Left ventricle myocardium superior (tissue), 1 donor: ENCODE measurements at places on chromosomes 13 and 19.

- no peak for DNase-seq
These were observed 5.9 kb upstream of the SIGLEC7 start for GRCh38 chr19:51135986-51136762.

DNA sequence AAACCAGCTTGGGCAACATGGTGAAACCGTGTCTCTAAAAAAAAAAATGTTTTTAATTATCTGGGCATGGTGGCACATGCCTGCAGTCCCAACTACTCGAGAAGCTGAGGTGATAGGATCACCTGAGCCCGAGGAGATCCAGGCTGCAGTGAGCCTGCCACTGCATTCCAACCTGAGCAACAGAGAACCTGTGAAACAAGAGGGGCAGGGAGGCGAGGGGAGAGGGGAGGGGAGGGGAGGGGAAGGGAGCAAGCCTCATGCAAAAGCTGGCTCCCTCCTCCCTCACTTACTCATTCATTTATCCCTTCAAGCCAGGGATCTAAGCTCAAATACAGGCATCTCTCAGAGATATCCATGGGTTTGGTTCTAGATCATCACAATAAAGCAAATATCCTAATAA is 8.9 kb downstream of the ATP7B start:
- no peak for DNase-seq

GRCh38 chr13:51343475-51343874 is 4.0 kb downstream of the SERPINE3 start:
- no peak for DNase-seq

DNA sequence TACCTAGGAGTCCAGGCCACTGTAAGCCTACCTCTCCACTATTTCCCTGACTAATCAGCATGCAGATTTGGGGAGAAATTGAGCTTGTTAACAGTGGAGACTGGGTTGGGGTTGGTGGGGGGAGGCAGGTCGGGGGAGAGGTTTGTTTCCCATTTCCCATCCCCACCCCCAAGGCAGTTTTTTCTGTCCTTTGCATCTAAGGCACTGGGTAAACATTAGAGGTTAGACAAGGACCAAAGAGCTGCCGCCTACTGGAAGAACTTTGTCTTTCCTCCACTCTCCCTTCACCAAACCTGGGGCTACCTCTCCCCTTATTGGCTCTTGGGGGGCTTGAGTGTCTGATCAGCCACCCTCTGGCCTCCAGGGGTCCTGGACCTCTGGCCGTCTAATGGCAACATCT is 953 bp downstream of the KCNN4 start:
- no peak for DNase-seq

DNA sequence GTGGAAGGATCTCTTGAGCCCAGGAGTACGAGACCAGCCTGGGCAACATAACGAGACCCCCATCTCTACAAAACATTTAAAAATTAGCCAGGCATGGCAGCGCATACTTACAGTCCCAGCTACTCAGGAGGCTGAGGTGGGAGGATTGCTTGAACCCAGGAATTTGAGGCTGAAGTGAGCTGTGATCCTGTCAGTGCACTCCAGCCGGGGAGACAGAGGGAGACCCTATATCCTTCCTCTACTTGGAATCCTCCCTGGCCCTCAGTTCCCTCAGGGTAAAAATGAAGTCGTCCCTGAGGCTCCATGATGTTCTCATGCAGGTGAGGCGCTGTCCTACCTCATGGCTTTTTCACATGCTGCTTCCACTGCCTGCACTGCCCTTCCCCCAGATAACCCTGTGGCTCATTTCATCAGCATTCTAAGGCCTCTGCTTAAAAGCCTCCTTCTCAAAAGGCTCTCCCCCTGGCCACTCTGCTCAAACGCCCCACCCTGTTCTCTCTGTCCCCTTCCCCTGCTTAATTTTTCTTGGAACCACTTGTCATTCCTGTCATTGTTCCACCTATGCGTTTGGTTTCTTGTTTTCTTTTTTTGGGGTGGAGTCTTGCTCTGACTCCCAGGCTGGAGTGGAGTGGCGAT is 19.2 kb downstream of the DNM2 start:
- no peak for DNase-seq

DNA sequence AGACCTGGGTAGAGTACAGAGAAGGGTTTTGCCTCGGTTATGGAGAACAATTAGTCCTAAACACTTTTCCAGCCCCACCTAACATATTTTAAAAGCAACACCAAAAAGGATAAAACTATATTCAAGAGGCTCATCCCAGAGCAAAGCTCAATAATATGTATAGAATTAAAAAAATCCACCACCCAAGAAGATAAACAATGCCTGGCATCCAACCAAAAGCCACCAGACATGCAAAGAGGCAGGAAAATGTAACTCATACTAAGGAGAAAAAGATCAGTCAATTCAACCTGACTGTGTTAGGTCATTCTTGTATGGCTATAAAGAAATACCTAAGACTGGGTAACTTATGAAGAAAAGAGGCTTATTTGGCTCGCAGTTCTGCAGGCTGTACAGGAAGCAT is 39.3 kb downstream of the FGF9 start:
- no peak for DNase-seq

DNA sequence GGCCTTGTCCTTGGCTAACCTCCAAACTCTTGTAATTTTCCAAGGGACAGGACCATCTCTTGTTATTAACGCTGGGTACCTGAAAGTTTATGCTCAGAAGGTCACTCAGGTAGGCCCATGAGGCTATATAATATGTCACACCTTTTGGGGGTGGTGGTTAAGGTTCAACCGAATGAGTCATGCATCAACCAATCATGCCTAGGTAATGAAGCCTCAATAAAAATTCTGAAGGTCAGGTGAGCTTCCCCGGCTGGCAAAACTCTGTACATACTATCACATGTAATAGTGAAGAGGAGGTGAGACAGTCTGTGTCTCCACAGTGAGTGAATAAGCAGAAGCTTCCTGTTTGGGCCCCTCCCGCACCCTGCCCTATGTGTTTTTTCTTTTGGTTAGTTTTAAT is 424.9 kb downstream of the PCDH17 start:
- DNase-seq = no peak

- DNase-seq = no peak
These were observed 36.8 kb upstream of the ATP1A3 start for GRCh38 chr19:42030645-42031440.

DNA sequence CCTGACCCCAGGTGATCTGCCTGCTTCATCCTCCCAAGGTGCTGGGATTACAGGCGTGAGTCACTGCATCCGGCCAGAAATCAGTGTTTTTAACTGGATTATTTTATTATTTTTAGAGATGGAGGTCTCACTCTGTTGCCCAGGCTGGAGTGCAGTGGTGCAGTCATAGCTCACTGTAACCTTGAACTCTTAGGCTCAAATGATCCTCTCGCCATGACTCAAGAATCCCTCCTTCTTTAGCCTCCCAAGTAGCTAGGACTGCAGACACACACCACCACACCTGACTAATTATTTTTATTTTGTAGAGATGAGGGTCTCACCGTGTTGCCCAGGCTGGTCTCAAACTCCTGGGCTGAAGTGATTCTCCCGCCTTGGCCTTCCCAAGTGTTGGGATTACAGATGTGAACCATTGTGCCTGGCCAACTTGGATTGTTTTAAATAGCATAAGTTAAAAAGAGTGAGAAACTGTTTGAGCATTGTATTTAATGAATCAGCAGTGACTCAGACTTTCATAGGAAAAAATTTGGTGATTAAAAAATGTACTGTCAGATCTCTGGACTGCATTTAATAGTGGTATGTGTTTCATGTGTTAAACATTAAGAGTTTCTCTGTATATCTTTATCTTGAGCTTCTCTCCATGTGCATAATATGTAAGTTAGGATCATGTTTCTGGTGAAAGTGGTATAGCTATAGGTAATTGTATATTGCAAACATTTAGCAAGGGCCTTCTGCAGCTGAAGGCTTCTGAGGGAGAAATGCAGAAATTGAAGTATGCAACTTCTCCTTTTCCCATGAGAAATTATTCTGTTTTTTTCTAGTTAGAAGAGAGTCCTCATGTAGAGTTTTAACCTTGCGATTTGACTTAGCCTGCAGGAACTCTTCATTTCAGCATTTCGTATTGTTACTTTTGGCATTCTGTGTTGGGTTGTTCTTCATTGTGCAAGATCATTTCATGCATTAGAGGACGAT is 121.2 kb downstream of the PCCA start:
- DNase-seq = no peak

DNA sequence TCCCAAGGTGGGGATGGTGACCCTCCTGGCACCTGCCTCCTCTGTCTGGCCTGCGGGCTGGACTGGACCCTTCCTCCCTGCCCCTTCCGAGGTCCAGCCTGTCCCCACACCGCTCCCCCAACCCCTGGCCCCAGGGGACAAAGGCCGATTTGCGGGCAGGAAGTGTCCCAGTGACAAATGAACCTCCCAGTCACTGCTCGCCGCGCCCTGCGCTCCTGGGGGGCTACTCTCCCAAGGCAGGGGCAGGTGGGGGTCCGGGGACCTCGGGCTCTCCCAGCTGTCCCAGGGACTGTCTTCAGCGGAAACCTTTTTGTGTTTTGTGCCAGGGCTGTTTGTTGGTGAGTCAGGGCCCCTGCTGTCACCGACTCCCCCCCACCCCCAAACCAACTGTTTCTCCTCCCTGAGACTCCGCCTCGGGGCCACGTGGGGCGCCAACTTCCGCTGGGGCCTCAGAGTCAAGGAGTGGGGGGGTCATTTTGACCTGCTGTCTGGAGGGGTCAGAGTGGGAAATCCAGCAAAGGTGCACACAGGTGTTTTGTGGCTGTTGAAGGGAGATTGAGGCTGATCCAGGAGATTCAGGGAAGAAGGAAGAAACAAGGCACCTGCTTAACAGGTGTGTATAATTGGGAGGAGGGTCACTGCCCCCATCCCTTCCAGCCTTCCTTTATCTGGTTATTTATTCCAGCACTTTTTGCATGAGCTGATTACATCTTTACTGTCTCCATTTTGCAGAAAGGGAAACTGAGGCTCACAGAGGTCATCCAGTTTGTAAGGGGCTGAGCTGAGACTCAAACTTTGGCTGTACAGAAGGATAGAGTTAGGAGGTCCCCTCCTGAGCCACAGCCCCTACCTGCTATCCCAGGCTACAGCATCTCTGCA is 831 bp downstream of the PGPEP1 start:
- peak; percentile 66 for DNase-seq

- no peak for DNase-seq
These were observed 1333.1 kb downstream of the EFNB2 start for GRCh38 chr13:105202354-105202753.

DNA sequence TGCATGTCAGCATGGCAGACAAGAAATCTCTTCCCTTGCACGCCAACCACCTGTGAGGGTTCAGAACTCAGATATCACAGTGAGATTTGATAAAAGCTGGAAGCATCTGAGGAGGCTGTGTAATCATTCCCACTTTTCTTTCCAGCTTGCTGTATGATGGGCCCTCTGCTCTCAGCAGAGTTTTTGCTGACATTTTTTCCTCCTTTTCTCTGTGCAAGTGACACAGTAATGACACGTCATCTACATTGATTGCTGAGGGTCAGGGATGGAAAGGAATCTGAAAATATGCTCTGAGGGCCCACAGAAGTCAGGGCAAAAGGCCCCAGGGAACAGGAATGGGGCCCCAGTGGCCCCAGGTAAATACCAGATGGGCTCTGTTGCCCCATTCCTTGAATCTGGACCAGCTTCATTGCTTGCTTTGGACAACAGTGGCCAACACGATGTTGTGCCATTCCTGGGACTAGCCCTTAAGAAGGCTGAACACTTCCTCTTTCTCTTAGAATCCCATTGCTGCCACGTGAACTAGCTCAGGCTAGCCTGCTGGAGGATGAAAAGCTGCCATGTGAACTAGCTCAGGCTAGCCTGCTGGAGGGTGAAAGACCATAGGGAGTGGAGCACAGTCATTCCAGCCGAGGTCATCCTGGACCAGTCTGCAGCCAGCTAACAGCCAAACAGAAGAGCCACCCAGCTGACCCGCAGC is 68.2 kb downstream of the CACNA1A start:
- no peak for DNase-seq

GRCh38 chr19:48516536-48516935 is 4.9 kb upstream of the LMTK3 start:
- DNase-seq = no peak

DNA sequence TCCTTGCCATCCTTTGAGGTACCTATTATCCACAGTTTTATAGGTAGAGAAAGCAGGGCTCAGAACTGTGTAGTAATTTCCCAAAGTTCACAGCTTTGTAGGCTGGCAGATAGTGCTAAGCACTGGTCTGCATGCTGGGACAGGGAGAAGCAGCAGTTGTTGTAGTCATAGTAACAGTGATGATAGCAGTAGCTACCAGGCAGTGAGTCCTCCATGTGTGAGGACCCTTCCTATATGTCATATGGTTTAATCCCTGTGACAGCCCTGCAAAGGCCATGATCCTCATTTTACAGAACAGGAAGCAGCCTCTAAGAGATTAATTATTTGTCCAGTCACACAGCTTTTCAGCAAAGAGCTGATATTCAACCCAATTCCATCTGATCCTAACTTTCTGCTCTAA is 21.0 kb downstream of the SERP2 start:
- DNase-seq = no peak

DNA sequence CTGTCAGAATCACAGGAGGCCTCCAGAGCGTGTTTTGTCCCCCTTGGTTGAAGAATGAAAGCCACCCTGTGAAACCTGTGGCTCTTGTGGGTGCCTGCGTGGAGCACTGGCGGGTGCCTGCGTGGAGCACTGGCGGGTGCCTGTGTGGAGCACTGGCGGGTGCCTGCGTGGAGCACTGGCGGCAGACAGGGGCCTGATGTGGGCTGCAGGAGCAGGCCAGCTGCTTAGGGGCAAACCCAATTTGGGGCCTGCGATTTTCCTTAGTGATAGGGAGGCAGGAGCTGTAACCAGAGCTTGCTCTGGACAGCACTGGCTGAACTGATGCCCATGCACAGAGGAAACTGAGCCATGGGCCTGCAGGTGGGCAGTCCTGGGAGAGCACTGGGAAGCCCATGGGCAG is 24.3 kb downstream of the ARHGEF7 start:
- DNase-seq = no peak

GRCh38 chr19:46478356-46478986 is 7.1 kb upstream of the PNMA8A start:
- no peak for DNase-seq

- no peak for DNase-seq
These were observed 36.5 kb upstream of the MRI1 start for GRCh38 chr19:13727798-13728197.

DNA sequence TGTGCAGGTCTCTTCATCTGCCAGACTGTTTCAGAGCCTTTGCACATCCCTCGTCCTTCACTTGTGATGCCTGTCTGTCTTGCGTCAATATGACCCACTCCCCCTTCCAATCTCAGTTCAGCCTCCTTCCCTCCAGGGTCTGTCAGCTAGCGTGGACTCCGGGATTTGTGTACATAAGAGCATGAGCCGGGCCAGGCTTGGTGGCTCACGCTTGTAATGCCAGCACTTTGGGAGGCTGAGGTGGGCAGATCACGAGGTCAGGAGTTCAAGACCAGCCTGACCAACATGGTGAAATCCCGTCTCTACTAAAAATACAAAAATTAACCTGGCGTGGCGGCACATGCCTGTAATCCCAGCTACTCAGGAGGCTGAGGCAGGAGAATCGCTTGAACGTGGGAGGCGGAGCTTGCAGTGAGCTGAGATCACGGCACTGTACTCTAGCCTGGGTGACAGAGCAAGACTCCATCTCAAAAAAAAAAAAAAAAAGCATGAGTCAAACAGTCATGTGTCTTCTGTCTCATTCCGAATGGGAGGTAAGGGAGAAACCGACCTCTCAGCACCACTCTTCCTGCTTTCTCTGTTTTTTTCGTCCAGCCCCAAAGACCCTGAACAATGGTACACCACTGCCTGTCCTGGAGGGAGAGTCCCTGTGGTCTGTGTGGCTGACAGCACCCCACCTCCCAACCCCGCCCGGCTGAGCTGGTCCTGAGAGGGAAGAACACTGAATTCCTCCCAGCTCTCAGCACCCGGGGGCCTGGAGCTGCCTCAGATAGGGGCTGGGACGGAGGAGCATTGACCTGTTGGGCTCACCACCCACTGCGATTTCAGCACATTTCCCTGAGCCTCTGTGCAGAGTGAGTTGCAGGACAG is 2.4 kb upstream of the SIGLEC9 start:
- no peak for DNase-seq
